ENCODE measurements at places on chromosomes 2 and 18.

DNA sequence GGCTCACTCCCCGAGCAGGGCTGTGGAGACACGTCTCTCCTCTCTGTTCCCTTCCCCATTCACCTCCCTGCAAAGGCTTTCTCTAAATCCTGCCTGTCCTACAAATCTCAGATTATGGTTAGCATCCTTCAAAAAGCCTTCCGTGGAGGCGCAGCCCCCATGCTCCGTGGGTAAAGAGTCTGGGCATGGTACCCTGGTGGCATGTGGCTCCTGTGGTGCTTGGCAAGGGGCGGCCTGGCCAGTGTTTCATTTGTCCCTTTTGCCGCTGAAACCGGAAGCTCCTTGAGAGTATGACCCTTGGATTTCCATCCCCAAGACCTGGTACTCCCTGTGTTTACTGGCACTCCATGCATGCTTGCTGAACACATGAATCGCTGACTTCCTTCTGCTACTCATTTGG lies 839.3 kb upstream of the SALL3 start:
- no peak for DNase-seq

DNA sequence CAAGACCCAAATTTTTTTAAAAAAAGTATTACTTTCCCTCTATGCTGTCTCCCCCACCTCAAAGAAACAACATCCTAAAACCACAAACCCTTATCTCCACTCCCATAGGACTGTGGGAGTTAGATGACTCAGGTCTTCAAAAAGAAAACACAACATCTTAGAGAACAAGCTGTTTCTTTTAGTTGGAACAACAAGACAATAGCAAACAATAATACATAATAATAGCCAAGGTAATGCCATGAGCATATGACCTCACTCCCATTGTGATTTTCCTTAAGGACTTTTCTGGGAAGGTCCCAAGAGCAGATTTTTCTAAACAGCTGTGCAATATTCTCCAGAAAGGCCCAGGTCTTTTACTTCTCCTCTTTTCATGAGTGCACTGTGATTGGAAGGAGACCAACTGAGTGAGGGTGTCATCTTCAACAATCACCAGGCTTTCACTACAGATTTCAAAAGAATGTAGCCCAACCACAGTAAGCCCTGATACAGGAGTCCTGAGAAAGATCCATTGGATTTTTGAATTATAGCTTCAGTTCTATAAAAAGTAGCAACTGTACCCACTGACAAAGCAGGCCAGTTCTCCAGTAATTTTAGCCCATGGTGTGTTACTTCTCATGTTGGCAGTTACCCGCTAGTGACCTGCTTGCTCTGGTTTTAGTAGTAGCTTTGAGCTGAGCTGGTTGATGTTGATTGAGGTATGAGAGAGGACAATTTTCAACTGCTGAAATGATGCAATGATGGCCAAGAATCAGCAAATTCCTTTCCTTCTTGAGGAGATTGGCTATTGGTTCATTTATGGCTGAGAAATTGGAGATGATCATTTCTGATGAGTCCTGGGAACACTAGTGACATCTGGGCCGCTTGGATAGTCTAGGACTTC lies 144.5 kb upstream of the TCF4 start:
- DNase-seq: peak; percentile 3

DNA sequence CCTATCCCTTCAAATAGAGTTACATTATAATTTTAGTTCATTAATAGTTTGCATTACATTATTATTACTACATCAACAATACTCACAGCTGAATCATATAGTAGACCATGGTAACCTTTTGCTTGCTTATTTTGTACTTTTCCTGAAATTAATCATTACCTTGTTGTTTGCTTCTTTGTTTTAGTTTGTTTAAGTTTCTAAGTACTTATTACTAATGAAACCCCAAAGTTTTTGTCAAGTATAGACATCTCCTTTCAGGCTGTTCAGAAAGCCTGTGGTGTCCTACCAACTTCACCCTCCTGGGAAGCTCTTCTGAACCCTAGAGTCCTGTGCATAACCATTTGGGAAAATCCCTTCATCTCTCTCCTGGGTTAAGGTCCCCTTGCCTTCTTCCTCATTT lies 43.5 kb upstream of the LAPTM4A start:
- DNase-seq: no peak

DNA sequence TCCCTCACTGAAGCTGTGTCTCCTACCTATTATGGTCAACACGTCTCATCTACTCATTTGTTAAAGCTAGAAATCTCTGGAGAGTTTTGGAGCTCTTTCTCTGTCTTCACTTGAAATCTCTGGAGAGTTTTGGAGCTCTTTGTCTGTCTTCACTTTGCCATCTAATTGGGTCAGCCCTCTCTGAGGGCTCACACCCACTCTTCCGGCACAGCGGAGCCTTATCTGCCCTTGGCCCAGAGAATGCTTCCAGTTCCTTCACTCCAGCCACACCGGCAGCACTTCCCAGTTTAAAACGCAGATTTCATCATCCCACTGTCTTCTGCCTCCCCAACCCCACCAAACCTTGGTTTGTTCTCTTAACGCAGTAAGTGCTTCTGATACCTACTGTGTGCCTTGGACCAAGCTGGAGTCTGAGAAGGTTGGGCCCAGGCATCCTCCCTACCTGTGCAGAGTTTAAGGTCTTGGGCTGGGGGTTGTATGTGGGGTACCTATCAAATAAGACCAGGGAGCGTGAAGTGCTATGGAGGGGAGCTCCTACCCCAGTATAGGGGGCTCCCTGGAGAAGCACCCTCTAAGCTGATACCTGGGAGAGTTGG lies 5.0 kb downstream of the HPCAL1 start:
- DNase-seq: no peak

- peak; percentile 1 for DNase-seq
Observed at GRCh38 chr18:68103561-68103960, 587.0 kb upstream of the DSEL start.

- DNase-seq: peak; percentile 91
Observed at GRCh38 chr2:157032017-157032416, 225.5 kb upstream of the GALNT5 start.

- no peak for DNase-seq
Observed at GRCh38 chr2:148538375-148538774, 106.2 kb upstream of the EPC2 start.

- DNase-seq: peak; percentile 96
Observed at GRCh38 chr18:58567453-58568196, 61.3 kb downstream of the ALPK2 start.

DNA sequence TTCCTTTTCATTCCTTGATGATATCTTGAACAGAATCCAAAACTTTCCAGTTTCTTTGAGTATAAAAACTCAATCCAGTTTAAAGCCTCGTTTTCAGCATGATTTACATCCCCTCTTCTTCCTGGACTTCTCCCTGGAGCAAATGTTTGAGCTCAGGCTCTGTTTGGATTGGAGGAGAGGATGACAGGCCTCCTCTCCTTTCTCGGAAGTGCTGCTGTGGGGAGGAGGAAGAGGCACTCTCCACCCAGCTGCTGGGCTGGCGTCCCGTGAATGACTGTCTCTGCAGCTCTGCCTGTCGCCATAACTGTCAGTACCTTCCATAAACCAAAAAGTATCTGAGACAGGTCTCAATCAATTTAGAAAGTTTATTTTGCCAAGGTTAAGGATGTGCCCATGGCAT lies 238.2 kb upstream of the AGAP1 start:
- no peak for DNase-seq

GRCh38 chr2:65279756-65280155 lies 52.1 kb downstream of the ACTR2 start:
- DNase-seq: no peak

DNA sequence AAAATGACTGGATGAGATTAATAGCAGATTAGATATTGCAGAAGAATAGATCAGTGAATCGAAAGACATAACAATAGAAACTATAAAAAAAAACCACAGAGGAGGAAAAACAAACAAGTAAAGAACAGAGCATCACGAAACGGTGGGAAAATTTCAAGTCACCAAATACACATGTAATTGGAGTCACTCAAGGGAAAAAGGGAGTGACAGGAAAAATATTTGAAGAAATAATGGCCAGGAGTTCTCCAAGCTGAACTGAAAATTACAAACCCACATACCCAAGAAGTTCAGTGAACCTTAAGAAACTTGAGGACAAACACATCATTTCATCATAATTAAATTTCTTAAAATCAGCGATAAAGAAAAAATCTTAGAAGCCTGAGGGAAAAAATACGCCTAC lies 11.0 kb upstream of the IL1R1 start:
- DNase-seq: no peak

- no peak for DNase-seq
Observed at GRCh38 chr2:43057742-43058725, 168.4 kb downstream of the ZFP36L2 start.

- DNase-seq: no peak
Observed at GRCh38 chr2:86275384-86275799, 62.0 kb downstream of the REEP1 start.

GRCh38 chr2:204152616-204153015 lies 216.1 kb downstream of the ICOS start:
- DNase-seq: no peak

- DNase-seq: peak; percentile 84
Observed at GRCh38 chr2:121485039-121485438, 45.6 kb upstream of the RNU4ATAC start.

DNA sequence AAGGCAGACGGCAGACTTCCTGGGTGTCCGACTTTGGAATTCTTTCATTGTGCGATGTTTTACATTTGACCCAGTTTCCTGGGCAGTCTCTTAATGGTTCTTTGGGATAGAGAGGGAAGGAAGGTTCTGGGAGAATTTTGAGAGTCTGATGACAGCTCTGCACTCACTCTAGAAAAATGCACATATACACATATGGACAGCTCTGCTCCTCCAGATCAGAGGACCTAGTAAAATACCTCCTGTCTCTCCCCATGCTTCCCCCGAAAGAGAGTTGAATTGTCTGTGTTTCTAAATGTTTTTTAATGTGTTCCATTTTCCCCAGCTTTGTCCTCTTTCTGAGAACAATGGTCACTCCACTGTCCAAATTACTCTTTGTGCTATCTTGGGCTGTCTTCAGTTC lies 102.0 kb upstream of the CXCR4 start:
- peak; percentile 11 for DNase-seq

- DNase-seq: peak; percentile 21
Observed at GRCh38 chr18:41753826-41754225, 201.2 kb upstream of the PIK3C3 start.

- DNase-seq: no peak
Observed at GRCh38 chr18:13186687-13187086, 31.9 kb upstream of the LDLRAD4 start.

DNA sequence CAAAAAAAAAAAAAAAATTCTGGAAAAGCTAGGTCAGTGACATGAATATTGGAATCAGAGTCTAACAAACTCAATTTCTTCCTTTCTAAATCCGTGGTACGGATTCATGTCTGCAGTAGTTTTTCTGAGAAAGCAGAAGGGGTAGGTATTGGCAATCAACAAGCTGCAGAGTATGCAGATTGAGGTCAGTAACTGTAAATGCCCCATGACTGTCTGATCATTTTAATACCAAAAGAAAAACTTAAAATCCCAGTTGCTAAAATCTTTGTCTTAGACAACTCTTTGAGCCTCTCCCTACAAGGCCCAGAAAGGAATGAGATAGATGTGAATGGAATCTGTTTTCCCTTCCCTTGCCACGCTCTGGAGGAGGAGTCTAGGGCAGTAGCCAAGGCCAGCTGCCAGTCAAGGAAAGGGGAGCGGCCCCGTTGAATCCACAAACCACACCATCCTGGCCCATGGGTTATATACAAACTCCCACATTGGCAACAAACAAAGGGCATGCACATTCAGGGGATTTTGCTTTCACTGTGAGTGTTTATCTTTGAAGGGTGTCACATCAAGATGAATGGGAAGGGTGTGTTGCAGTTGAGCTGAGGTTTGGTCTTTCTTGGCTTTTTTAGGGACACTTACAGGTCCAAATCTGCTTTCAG lies 6.1 kb upstream of the CASP8 start:
- DNase-seq: peak; percentile 26

GRCh38 chr2:47516360-47517104 lies 113.6 kb downstream of the MSH2 start:
- no peak for DNase-seq

GRCh38 chr2:31051258-31052140 lies 86.7 kb downstream of the GALNT14 start:
- no peak for DNase-seq

GRCh38 chr18:54835944-54836343 lies 7.7 kb downstream of the RAB27B start:
- no peak for DNase-seq

GRCh38 chr2:58698620-58699019 lies 457.5 kb upstream of the FANCL start:
- DNase-seq: no peak

- no peak for DNase-seq
Observed at GRCh38 chr18:6401687-6402086, 13.0 kb downstream of the L3MBTL4 start.

- DNase-seq: no peak
Observed at GRCh38 chr18:13993730-13994129, 78.4 kb upstream of the MC2R start.

GRCh38 chr2:122098306-122098705 lies 342.9 kb downstream of the TSN start:
- DNase-seq: no peak

- DNase-seq: no peak
Observed at GRCh38 chr2:85329181-85329651, 1.4 kb upstream of the TGOLN2 start.

- peak; percentile 16 for DNase-seq
Observed at GRCh38 chr18:30088238-30089015, 954.1 kb downstream of the DSC3 start.

DNA sequence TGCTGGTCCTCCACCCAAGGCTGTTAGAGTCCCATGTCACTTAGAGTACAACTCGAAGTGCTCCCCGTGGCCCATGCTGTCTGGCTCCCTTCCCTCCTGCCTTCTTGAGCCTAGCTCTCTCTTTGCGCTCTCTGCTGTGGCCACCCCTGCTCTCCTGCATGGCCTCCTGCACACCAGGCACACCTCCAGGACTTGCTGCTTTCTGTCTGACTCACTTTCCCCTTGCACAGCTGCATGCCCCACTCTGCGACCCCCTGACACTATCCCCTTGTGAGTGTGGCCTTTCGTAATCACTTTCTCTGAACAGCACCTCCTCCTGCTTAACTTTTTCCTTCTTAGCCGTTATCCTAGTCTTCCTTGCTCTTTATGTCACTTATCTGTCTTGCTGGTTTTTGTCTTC lies 343.6 kb downstream of the TGIF1 start:
- no peak for DNase-seq

GRCh38 chr2:205245652-205246051 lies 436.6 kb upstream of the NRP2 start:
- DNase-seq: peak; percentile 47

GRCh38 chr2:127145280-127145895 lies 38.4 kb upstream of the BIN1 start:
- peak; percentile 58 for DNase-seq

DNA sequence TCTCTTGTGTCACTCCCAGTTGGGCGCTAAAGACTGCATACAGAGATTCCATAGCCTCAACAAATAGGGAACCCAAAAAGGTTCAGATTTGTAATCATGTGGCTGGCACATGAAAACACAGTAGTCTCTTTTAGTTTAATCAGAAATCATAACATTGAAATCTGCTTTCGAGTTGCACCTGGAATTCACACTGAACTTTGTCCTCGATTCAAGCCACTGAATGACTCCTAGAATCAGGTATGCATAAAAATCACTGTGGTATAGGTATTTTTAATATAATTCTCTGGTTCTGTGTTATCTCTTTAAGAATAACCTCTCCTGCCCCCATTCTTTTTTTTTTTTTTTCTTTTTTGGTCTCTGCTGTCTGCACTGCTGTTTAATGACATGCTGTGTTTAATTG lies 150.2 kb downstream of the KCNH7 start:
- DNase-seq: no peak

Data from EL (cell line).